ENCODE measurements at places on chromosomes 1 and 21. TPM values are rescaled to one million over a fixed set of nuclear protein-coding genes. Genes with fewer than 3 reads are reported as not detected.

DNA sequence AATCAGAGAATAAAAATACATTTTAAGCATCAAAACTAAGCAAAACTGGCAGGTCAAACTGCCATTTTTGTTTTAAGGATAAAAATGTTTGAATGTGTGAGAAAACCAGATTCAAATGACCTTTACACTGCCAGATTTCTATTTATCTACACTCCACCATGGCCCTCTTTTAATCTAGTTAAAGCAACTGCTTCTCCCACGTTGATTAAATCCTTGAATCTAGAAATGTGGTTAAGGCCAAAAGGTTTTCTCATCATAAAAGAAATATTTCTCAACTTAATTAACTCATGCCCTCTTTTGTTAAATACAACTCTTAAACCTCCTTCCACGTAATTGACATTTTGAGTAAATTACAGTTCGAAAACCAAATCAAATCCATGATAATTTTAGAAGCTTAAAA is 15.0 kb downstream of the EGLN1 start:
- no peak for DNase-seq
- no peaks in the 10 kb centered on the region for H3K27me3 ChIP-seq
- H3K4me1 ChIP-seq: peaks cover 5% of the 10 kb centered on the region
- H3K27ac ChIP-seq: no peak overlapping the region

DNA sequence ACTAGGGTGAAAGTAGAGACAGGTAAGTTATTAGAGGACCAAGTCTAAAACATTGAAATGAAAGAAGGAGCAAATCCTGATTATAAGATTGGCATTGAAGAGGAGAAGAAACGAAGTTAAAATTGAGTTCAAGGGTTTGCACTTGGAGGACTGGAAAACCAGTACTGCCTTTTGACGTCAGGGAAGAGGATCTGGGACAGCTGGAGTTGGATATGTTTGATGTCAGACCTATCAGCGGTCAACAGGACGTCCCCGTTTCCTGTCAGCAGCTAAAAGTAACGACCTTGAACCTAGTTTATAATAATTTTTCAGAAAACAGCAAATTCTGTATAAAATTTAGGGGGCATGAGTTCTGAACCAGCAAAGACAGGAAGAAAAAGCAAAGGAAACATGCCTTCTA is 1.2 kb upstream of the NID1 start:
- peak overlapping the region; percentile 65 for H3K4me3 ChIP-seq
- H3K36me3 ChIP-seq: peaks cover 6% of the 10 kb centered on the region
- no peak for DNase-seq
- H3K27ac ChIP-seq: peak overlapping the region; percentile 14
- no peaks in the 10 kb centered on the region for H3K27me3 ChIP-seq

DNA sequence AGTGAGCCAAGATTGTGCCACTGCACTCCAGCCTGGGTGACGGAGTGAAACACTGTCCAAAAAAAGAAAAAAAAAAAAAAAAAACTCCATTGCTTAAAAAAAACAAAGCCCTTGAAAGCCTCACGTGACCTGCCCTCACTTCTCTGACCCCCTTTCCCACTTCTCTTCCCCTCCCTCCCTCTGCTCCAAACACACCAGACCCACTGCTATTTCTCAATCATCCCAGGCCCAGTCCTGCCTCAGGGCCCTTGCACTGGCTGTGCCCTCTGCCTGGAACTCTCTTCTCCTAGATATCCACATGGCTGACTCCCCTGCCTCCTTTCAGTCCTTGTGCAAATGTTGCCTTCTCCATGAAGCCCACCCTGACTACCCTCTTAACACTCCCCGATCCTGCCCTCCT is 45.4 kb upstream of the TARDBP start:
- H3K4me1 ChIP-seq: peaks cover 7% of the 10 kb centered on the region
- H3K27me3 ChIP-seq: peaks cover 59% of the 10 kb centered on the region
- no peak for DNase-seq
- H3K27ac ChIP-seq: no peak overlapping the region

- H3K27ac ChIP-seq: no peak overlapping the region
- H3K27me3 ChIP-seq: no peaks in the 10 kb centered on the region
- no peaks in the 10 kb centered on the region for H3K36me3 ChIP-seq
- peaks cover 16% of the 10 kb centered on the region for H3K4me1 ChIP-seq
- no peak for DNase-seq
These were observed 41.7 kb downstream of the EDN2 start for GRCh38 chr1:41442697-41443251.

- no peaks in the 10 kb centered on the region for H3K36me3 ChIP-seq
- peak; percentile 92 for DNase-seq
- H3K4me3 ChIP-seq: no peak overlapping the region
- peaks cover 43% of the 10 kb centered on the region for H3K27me3 ChIP-seq
- H3K4me1 ChIP-seq: peaks cover 36% of the 10 kb centered on the region
- no peak overlapping the region for H3K27ac ChIP-seq
These were observed 43.5 kb upstream of the RAB4A start for GRCh38 chr1:229227298-229227919.

DNA sequence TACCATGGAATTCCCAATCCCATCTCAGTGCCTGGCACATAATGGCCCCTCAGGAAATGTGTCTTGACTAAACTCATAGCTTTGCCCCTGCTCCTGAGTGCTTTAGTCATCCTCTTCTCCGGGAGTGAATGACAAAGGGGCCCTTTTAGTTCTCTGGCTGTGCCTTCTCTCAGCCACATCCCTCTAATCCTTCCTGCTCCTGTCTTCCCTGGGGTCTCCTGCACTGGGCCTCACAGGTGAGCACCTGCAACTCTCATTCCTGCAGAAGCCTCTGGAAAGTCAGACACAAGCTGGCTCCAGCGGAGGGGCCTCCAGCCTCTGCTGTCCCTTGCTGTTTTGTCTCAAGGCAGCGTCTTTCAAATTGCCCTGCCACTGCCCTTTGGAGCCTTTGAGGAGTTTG is 14.0 kb upstream of the ETV3L start:
- no peak for DNase-seq
- H3K4me1 ChIP-seq: no peaks in the 10 kb centered on the region
- H3K27ac ChIP-seq: no peak overlapping the region
- H3K36me3 ChIP-seq: no peaks in the 10 kb centered on the region
- H3K27me3 ChIP-seq: peaks cover 12% of the 10 kb centered on the region
- H3K4me3 ChIP-seq: no peak overlapping the region

GRCh38 chr1:93172778-93173177 is 7.4 kb downstream of the TMED5 start:
- no peak overlapping the region for H3K4me3 ChIP-seq
- peaks cover 17% of the 10 kb centered on the region for H3K36me3 ChIP-seq
- no peak for DNase-seq

GRCh38 chr1:117685936-117686806 is 80.3 kb downstream of the TENT5C start:
- peaks cover 12% of the 10 kb centered on the region for H3K27me3 ChIP-seq
- no peak for DNase-seq
- no peaks in the 10 kb centered on the region for H3K36me3 ChIP-seq
- H3K4me1 ChIP-seq: no peaks in the 10 kb centered on the region
- no peak overlapping the region for H3K4me3 ChIP-seq

GRCh38 chr1:156600733-156601121 is 552 bp downstream of the GPATCH4 start:
- H3K4me1 ChIP-seq: peaks cover 18% of the 10 kb centered on the region
- H3K27ac ChIP-seq: peak overlapping the region; percentile 91
- H3K27me3 ChIP-seq: no peaks in the 10 kb centered on the region

GRCh38 chr1:238487931-238488330 is 597.2 kb upstream of the ZP4 start:
- no peaks in the 10 kb centered on the region for H3K27me3 ChIP-seq
- no peak overlapping the region for H3K4me3 ChIP-seq
- no peak for DNase-seq
- no peaks in the 10 kb centered on the region for H3K36me3 ChIP-seq
- no peak overlapping the region for H3K27ac ChIP-seq

DNA sequence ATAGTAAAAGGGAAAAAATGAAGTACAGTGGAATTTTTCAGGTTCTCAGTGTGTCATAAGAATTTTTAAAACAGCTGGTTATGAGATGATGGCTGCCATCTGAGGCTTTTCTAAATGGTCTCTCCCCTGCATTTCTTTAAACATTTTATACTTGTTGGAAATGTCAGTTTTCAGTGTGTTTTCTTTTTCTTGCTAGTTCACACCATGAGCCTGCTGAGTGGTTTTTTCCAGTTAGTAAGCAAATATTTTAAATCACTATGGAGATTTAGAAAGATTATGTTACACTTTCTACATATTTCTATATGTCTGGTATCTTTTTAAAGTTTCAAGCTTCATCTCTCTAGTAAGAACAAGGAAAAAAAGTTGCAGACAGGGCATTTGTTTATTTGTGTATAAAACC is 9.6 kb downstream of the RBM15 start:
- peaks cover 75% of the 10 kb centered on the region for H3K4me1 ChIP-seq
- H3K36me3 ChIP-seq: peaks cover 20% of the 10 kb centered on the region
- H3K4me3 ChIP-seq: peak overlapping the region; percentile 60

DNA sequence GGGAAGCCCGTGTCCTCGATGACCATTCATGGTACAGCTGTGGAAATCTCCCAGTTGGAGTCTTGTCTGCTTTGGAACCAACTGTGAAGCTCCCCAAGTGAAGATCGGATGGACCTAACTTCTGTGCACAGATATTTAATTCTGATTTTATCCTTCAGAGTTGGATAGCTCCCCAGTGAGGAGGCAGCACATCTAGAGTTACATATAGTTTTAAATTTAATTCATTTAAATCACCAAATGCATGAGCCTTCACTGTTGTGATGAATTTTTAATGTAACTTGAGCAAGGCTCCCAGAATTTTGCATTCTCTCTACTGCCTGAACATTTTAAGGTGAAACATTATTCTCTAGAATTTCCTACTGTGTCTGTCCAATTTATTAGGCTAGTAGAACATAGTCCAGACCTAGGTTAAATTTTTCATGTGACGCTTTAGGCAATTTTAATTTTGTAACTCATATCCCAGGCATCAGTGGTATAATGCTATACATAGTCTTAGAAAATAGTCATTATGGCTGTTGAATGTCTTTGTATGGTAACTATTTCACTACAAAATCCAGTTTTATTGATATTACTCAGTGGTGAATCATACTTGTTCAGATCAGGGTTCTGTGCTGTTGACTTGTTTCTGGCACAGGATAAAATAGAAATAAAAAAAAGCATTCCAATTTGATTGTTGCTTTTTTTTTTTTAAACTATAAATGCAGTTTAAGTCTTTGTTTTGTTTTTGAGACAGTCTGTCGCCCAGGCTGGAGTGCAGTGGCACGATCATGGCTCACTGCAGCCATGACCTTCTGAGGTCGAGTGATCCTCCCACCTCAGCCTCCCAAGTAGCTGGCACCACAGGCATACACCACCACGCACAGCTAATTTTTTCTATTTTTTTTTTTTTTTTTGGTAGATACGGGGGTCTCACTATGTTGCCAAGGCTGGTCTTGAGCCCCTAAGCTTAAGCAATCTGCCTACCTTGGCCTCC is 66.9 kb downstream of the PRDM2 start:
- peaks cover 78% of the 10 kb centered on the region for H3K4me1 ChIP-seq
- no peak for DNase-seq
- H3K27me3 ChIP-seq: no peaks in the 10 kb centered on the region
- peak overlapping the region; percentile 77 for H3K27ac ChIP-seq

DNA sequence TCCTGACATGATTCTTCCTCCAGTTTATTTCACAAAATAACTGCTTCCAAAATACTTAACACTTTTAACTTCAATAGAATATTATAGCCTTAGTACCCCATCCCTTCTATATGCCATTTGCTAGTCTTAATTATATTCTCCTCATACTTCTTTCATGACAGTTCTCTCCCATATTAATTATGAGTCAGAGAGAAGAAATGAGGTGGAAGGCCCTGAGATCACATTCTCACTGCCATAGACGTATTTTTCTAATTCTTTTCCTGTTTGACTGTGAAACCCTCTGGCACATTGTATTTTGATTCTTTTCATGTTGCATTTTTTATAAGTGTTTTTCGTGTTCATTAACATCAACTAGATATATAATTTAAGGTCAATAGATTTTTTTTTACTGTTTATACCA is 88.4 kb downstream of the GTF2B start:
- DNase-seq: no peak
- peaks cover 7% of the 10 kb centered on the region for H3K4me1 ChIP-seq

DNA sequence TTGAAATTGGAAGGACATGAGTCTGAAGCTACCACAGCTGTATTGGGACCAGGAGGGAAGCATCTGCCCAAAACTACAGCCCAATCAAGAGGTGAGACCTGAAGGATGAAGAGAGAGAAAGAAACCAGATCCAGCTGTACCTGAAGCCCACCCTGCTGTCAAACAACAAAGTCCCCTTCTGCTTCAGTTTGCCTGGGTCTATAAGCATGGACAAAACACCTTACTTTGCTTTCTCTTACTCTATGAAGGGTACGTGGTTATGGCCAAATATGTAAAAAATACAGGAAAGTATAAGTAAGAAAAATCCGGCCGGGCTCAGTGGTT is 26.4 kb downstream of the TOMM20 start:
- no peak overlapping the region for H3K27ac ChIP-seq
- no peak overlapping the region for H3K4me3 ChIP-seq
- DNase-seq: no peak
- no peaks in the 10 kb centered on the region for H3K27me3 ChIP-seq

DNA sequence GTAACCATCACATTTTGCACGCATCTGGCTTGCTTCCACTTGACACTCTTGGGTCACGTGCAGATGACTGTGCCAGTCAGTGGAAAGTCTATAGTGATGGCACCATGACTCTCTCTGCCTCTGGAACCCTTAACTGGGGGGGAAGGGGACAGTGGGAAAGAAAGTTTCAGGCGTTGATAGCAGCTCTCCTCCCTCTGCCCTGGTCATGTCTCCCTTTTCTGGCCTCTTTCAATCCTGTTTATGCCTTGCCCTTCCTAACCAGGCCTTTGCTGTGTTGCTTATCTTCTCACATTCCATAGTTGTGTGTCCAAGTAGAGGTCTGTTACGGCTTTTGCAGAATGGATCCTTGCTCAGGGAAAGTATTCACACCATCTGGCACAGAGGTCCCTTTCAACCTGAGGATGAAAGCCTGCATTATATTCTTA is 93.5 kb downstream of the NRDC start:
- DNase-seq: no peak
- H3K4me3 ChIP-seq: no peak overlapping the region
- no peaks in the 10 kb centered on the region for H3K27me3 ChIP-seq
- H3K36me3 ChIP-seq: peaks cover 70% of the 10 kb centered on the region
- H3K4me1 ChIP-seq: no peaks in the 10 kb centered on the region
- H3K27ac ChIP-seq: no peak overlapping the region

GRCh38 chr1:167474191-167474641 is 44.1 kb downstream of the CD247 start:
- no peak for DNase-seq
- H3K4me1 ChIP-seq: no peaks in the 10 kb centered on the region
- H3K27me3 ChIP-seq: peaks cover 49% of the 10 kb centered on the region
- no peak overlapping the region for H3K27ac ChIP-seq

DNA sequence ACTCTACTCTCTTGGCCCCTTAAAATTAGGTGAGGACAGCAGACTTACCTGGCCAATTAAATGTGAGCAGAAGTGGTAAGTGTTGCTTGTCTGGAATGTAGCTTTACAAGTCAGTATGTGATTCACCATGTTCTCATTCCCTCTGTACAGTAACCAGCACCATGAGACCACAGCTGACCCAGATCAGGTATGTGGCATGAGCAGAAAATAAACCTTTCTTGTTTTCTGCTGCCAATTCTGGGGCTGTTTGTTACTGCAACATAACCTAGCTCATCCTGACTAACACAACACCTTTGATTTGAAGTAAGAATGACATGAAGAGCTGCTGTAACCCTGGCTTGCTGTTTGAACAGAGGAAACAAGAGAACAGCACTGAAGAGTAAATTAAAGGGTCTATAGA is 24.9 kb downstream of the ITPKB start:
- H3K36me3 ChIP-seq: no peaks in the 10 kb centered on the region
- no peaks in the 10 kb centered on the region for H3K27me3 ChIP-seq
- H3K27ac ChIP-seq: no peak overlapping the region
- H3K4me1 ChIP-seq: peaks cover 14% of the 10 kb centered on the region
- H3K4me3 ChIP-seq: no peak overlapping the region
- DNase-seq: no peak

The CTBS gene
- 20.2 TPM for total RNA-seq

The PLA2G4A gene
- 2.4 TPM for total RNA-seq

The OR2T5 gene
- total RNA-seq: not detected

The GRIK1 gene
- total RNA-seq: not detected

The DDX20 gene
- 14.0 TPM for total RNA-seq

The KRTAP19-1 gene
- not detected for total RNA-seq

The FNDC5 gene
- total RNA-seq: 2.0 TPM

Measured in osteocyte (in vitro differentiated cells).